LHCN-M2 (cell line): ENCODE measurements at places on chromosomes 7 and 10.

DNA sequence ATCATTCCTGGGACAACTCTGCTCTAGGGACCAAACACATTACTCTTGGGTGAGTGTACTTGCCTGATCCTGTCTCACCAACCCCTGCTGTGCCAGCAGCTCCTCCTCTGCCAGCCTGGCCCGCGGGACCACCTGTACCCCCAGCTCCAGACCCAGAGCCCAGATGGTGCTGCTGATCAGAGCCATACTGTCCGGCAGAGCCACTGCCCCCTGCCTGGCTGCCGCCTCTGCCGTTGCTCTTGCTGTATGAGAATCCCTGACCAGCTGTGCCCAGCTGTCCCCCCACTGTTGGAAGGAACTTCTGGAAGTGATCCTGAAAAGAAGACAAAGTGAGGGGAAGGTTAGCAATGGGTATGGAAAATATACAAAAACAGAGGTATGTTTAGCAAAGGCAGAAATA is 6.9 kb downstream of the MYOZ1 start:
- DNase-seq: peak; percentile 19

DNA sequence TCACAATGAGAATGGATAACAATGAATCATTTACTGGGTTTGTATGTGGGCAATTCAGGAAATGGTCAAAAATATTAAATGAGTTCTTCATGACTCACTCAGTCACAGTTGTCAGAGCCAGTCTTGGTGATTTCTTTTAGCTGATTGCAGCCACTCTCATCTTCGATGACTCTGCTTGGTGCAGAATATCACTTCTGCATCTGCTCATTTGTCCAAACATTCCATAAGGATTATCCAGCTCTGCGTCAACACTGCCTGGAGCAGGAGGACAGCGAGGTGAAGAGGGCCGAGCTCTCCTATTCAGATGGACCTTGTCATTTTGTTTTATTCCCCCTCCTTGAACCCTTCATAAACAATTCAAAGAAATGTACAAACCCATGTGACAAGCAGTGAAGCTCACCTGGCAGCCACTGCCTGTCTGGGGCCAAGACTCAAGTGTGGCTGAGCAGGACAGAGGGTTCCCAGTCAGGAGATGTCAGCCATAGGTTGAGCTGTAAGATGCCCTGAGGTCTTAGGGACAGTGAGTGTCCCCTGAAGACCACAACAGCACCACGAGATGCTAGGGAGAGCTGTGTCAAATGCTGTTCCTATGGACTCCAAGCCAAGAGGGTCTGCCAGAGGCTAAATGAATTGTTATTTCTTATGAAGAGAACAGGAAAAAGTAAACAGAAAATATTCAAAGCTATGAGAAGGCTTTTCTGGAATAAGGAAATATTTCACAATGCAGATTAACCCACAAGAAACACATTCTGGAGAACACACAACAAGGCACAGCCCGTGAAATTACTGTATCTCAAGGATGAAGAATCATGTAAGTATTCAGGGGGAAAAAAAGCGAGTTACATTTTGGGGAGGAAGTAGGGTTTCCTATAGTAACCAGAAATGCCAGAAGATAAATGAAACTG is 33.1 kb upstream of the EGFR start:
- DNase-seq: peak; percentile 100

DNA sequence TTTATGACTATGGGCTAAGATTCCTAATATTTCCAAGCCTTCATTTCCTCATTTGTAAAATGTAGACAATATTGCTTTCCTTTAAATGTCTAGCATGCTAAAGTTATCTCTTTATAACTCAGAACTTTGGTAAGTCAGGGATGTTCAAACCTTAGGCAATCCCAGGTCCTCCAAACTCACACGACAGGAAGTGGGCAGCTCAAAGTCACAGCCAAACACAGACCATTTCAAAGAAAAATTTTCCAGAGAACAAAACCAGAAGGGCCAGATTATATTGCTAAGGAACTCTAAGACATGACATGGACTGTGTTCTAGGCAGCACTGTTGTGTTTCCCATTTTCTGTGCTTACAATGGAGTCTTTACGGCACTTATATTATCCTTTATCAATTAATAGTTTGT is 87.8 kb upstream of the DYNC1I1 start:
- DNase-seq: no peak

GRCh38 chr10:91604553-91605534 is 28.0 kb downstream of the PPP1R3C start:
- DNase-seq: peak; percentile 88

DNA sequence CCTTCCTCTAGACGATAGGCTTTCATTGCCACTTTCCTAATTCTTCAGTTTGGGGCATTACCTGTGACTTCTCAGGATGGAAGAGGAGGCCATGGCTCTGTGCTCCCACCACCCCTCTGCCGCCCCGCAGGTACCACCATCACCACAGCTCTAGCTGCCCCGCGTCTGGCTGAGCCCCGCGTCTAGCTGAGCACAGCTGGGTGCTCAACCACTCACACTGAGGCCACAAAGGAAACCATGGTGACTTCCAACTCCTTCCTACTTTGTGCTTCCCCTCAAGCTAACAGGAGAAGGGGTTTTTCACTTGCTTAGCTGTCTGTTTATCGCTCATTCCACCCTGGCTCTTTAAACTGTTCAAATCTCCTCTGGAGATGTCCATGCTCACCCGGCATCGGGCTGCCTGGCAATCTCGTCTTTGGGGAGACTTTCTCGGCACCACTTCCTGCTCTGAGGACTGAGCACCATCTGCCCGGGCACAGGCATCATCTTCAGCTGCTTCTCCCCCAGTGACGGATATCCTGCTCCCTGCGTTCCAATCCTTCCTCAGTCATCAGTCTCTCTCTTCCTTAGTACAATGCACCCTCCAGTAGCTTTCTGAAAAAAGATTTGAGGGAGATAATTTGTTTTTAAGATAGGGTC is 59.4 kb downstream of the MAD1L1 start:
- DNase-seq: no peak

GRCh38 chr7:87599336-87599735 is 1.3 kb downstream of the ABCB1 start:
- DNase-seq: no peak

GRCh38 chr10:115857856-115858255 is 415.1 kb downstream of the GFRA1 start:
- peak; percentile 41 for DNase-seq
